ENCODE measurements at places on chromosomes 1 and 21.

DNA sequence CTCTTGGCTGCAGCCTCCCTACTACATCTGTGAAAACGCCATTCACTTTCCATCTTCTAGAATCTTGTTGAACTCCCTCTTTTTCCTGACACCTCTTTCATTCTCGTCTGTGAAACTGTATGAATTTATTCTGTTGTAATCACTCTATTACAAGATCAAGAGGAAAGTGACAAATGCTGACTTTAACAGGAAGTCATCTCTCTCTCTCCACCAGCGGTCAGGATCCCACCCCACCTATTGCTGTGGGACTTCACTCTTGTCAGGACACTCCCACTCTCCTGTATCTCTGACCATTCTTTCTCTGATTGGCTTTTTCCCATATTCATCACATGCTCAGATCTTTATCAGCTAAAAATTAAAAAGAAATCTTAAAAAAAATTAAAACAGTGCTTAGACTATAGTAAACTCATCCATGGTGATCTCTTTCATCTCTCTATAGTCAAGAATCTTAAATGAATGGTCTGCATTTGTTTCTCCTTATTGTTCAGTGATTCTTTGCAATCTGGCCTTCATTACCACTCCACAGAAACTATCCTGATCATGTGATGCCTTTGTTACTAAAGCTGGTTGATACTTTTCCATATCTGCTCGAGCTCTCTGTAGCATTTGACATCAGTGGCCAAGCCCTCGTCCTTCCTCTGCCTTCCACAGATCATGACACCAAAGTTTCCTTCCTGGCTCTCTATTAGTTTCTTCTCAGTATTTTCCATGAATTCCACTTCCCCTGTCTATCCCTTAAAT is 113.6 kb downstream of the UCHL5 start:
- DNase-seq: no peak

- DNase-seq: no peak
Measured at GRCh38 chr1:94037392-94038229, 83.3 kb downstream of the ABCA4 start.

DNA sequence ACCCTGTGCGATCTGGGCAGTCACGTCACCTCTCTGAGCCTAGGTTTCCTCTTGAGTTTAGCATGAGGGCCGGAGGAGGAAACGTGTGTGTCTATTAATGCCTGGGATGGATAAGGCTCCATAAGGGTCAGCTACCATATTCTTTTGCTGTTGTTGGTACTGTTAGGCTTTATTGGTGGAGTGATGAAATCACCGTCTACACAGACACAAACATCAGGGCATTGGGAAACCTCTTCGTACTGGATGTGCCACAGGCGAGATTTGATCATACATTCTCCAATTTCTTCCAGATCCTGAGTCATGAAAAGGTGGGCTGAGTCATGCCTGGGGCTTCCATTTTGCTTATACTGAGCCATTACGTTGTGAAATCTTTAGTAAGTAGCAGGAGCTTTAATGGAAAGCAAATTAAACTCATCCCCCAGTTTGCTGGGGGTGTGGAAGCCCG is 24.9 kb upstream of the GRHL3 start:
- DNase-seq: no peak

- DNase-seq: peak; percentile 73
Measured at GRCh38 chr21:37700641-37701202, 215.5 kb downstream of the KCNJ6 start.

- DNase-seq: no peak
Measured at GRCh38 chr1:246020211-246020954, 486.7 kb downstream of the SMYD3 start.

GRCh38 chr1:155833665-155834295 is 23.2 kb downstream of the GON4L start:
- no peak for DNase-seq

- DNase-seq: no peak
Measured at GRCh38 chr21:42319376-42319775, 4.2 kb upstream of the TFF3 start.

DNA sequence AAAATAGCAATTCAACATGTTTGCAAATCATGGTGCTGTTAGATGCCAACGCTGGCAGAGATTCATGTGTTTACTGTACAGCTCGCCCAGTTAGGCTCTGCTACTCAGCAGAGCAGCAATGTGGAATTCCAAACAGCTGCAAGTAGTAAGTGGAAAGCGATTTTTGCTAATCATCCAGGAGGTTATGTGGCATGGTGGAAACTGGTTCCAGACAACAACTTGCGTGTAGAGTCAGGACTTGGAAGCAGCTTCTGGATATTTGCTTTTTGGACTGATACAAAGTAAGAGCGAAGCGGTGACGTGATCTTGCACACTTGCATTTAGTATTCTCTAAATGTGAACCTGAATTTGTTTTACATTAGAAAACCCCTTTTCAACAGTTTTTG is 27.1 kb upstream of the HHAT start:
- no peak for DNase-seq

DNA sequence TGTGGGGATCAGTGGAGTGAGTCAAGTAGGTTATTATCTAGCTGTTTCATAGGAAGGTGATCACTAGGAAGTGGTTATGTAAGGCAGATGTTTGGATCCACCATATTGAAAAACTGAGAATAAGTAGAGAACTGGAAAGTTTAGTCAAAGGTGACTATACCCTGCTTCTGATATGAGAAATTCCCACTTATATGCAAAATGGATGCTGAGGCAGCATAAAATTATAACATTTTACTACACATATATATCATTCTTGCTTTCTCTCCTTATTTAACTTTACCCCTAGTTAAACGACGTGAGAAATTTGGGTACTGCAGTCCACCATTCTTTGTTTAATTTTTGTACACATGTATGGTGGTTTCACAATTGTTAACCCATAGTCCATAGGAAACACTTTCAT is 142.4 kb downstream of the ADGRL4 start:
- DNase-seq: no peak

DNA sequence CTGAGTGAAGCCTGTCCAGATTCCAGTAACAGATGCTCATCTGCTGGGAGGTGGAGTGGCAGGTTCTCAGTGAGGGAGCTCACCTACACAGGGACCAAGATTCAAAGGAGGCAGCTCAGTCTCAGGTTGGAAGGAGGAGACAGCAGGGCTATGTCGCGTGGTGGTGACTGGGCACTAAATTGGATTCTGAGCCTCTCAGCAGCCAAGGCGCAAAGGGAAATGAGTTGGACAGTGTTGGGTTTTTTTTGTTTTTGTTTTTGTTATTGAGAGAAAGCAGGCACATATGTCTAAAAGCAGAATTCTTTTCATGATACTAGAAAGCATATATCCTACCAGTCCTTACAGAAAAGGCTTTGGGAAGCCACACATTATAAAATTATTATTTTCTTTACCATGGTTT is 26.2 kb downstream of the UMODL1 start:
- DNase-seq: no peak

GRCh38 chr1:200304171-200304570 is 105.7 kb downstream of the ZNF281 start:
- DNase-seq: no peak

DNA sequence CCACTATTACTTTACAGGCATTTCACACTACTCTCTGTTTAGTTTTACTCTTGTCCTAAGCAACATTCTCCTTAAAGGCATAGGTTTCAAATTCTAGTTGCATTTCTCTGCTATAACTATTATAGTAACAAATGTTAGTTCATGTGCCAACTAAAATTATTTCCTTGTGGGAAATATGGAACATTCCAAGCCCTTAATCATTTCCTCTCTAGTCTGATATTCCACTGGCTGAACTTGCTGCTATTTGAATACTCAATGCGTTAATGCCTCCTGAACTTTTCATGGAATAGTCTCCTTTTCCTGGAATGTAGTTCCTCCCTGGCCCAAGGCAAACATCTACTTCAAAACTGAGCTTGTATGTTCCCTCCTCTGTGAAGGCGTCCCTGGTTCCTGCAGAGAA is 19.3 kb upstream of the TBX19 start:
- no peak for DNase-seq

- DNase-seq: no peak
Measured at GRCh38 chr1:64553285-64553684, 83.4 kb downstream of the CACHD1 start.

DNA sequence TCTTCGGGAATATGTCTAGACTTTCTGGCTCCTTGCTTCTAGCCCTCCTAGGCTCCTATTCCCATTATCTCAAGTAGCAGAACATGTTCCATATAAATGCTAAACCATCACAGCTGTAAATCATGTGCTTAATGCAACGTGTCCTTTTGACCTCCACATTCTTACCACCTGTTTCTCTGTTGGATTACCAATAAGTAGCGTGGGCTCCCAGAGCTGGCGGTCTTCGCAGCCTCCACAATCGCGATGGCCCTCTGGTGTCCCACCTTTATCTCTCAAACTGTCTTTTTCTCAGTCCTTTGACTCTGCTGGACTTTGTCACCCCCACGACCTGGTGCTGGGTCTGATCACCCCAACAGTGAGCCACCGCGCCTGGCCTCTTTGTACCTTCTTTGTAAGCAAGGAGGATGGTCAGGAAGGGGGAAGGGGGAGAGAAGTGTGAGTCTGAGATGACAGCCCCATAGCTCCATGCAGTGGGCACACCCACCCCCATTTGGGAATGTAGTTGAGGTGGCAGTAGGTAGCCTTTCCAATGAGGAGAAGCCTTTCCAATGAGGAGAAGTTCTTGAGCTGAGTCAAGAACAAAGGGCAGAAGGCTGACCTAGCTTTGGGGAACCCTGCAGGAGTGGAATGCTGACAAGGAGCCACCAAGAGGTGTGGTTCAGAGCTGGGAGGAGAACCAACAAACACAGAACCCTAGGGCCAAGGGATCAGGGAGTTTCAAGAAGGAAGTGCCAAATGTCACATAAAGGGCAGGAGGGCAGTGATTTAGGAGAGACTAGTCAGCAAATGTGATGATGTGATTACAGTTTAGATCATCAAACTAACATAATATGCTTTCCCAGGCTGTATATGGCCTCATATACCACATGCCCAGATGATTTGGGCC is 14.2 kb downstream of the TRAF5 start:
- DNase-seq: no peak

GRCh38 chr21:42460391-42461184 is 35.4 kb downstream of the RSPH1 start:
- DNase-seq: no peak

- DNase-seq: no peak
Measured at GRCh38 chr21:24197132-24197643, 1410.1 kb downstream of the MRPL39 start.

DNA sequence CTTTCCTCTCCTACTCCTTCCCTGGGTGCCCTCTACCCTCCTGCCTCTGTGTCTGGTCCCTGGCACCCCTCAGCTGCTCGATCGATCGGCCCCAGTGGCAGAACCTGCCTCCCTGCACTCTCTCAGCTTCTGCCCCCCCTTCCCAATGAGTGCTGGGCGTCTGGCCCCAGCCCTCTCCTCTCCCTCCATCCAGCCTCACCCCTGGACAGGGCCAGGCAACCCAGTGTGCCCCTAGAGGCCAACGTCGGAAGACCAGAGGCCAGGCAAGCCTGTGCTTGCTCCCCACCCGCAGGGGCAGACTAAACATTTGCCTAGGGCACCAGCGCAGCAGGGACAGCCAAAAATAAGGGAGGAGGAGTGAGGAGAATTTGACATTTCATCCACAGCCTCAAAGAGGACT is 43.5 kb downstream of the LGR6 start:
- DNase-seq: peak; percentile 81

GRCh38 chr1:94236630-94237290 is 624 bp downstream of the ARHGAP29 start:
- DNase-seq: no peak

DNA sequence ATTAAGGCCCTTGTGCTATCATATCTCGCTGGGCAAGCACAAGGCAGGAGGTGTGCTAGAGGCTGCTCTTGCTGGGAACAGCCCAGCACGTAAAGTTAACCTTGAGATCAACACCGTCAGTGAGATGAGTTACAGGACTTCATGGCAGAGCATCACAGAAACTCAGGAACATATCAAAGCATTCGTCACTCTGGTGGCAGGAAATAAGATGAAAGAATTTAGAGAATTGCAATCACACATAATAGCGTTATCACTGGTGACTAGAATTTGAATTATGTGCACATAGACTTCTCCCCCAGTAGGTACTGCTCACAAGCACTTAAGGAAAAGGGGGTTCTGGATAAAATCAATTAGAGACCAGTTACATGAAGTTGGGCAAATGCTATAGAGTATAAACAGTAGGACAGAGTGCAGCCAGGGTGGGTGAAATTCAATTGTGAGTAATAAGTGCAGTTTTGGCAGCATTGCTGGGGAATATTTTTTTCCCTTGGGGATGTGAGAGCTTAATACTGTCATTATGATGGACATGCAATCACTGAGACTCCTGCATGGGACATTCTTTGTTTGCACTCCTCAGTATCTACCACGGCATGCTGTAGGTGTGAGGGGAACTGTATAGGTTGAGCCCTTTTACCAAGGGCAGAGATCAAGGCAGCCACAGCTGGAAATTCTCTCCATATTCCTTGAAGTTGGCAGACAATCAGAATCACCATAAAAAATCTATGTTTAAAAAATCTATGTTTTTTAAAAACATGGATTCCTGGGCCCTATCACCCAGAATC is 44.2 kb upstream of the ARHGAP29 start:
- no peak for DNase-seq

DNA sequence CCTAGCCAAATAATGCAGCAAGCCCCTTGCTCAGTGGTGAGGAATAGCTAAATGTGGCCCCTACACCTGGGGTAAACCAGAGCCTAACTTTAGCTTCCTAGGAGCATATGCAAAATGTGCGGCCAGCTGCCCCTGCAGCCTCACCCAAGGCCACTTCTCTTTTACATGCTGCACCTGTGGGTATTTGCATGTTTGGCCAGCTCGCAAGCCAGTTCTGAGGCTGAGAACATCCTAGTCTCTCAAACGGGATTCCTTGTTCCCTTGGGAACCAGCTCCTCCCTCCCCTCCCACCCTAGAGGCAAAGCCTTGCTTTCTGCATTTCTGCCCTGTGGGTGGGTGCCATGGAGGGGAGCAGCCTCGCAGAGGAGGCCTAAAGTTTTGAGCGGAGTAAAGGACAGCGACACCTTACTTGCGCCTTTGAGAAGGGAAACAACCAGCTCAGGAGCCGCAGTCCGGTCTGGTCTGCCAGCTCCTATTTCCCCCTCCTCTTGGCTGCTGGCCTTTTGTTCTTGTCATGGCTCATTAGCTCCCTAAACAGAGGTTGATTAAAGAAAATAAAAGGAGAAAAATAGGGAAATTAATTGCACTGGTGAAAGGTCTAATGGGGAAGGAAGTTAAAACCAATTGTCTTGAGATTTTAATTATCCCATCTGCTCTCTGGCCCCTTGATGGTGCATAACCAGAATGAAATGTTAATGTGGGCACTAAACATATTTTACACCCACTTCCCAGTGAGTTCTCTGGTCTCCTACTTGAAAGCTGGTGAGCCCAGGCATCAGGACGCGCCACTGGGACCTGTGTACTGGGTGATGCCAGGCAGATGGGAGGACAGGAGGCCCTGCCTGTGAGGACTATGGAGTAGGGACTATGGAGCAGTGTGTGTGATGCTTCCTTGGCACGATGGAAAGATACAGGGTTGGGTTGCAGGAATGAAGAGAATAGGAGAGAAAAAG is 68.7 kb downstream of the TEX35 start:
- peak; percentile 50 for DNase-seq

DNA sequence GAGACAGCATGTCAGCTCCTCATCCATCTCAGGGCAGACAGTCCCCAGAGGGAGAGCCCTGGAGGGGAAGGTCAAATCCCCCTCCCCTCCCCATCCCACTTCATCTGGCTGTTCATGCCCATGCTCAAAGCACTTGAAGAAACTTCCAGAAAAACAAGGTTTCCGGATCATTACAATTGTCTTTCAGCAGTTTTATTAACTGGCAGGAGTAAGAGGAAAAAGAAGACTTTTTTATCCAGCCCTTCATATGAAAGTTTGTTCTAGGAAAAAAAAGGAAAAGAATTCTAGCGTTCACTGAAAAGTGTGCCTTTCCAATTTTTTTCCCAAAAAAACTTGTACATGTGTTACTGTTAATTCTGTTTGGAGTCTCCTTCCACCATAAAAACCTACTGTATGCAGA is 145.7 kb upstream of the TIAM1 start:
- no peak for DNase-seq

- DNase-seq: no peak
Measured at GRCh38 chr1:241495741-241496140, 23.8 kb downstream of the FH start.
